ENCODE measurements at places on chromosomes 2 and 18.

GRCh38 chr2:12318427-12319057 lies 398.2 kb upstream of the TRIB2 start:
- no peak for DNase-seq

DNA sequence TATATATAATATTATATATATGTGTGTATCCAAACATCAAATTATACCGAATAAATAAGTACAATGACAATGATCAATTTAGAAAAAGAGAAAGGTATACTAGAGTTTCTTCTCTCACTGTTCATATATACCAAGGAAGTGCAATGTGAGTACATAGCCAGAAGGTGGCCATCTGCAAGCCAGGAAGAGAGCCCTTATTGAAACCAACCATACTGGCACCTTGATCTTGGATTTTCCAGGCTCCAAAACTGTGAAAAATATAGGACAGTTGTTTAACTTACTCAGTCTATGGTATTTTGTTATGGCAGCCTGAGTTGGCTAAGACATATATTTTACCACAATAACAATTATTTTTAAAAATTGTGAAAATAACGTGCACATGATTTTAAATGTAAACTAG lies 1490.2 kb upstream of the SLC39A10 start:
- DNase-seq = no peak

- DNase-seq = no peak
Measured at GRCh38 chr18:21534327-21534726, 66.2 kb downstream of the ESCO1 start.

GRCh38 chr2:223269386-223269785 lies 217.4 kb downstream of the KCNE4 start:
- no peak for DNase-seq

GRCh38 chr2:217444932-217445331 lies 557.9 kb downstream of the TNS1 start:
- no peak for DNase-seq

GRCh38 chr2:200913654-200914053 lies 24.5 kb downstream of the NIF3L1 start:
- no peak for DNase-seq

DNA sequence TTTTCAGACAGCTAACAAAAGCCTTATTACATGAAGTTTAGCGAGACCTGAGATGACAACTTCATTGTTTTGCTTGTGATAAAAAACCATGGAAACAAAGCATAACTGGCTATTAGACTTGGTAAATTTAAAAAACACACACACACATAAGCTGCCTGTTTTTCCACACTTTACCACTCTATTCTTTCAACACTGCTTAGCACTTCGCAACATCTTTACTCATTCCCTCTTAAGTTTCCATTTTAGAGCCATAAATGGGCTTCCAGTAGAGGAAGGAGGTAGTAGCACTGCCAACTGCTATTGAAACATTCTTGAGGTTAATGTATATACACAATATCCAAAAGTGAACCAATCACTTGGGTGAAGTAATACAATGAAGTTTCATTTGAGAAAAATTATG lies 54.1 kb downstream of the BAZ2B start:
- no peak for DNase-seq

- no peak for DNase-seq
Measured at GRCh38 chr2:34337735-34338134, 738.6 kb upstream of the FAM98A start.

DNA sequence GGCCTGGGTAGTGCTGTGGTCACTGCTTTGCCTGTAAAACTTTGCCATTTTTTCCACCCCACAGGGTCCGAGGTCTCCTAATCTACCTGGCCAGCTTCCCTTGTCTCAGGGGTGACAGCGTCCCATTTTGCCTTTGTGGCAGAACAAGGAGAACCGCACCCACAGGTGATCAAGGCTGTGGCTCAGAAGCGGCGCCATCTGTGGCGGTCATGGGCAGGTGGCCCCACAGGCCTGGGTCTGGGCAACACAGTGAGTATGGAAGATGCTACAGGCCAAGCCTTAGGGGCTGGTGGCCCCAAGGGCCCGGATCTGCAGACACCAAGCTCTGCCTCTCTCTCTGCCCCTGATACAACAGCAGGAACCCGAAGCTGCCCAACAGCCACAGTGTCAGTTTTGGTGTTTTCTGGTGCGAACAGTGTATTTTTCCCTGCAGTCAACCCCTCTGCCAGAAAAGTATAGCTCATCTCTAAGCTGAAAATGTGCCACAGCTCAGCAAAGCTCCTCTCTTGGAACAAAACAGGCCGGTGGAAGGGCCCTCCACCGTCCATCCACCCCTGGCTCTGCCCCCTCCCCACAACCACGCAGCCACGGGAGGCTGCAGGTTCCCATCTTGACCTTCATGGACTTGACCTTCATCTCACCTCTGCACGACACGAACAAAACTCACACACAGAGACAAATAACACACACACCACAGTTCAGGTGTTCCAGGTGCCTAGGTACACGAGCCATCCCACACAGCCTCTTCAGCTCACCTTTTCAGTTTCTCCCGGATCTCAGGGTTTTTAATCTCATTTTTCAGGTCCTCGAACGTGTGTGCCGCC lies 96.7 kb downstream of the PXDN start:
- no peak for DNase-seq

GRCh38 chr2:225117051-225117716 lies 74.9 kb upstream of the DOCK10 start:
- DNase-seq = no peak

DNA sequence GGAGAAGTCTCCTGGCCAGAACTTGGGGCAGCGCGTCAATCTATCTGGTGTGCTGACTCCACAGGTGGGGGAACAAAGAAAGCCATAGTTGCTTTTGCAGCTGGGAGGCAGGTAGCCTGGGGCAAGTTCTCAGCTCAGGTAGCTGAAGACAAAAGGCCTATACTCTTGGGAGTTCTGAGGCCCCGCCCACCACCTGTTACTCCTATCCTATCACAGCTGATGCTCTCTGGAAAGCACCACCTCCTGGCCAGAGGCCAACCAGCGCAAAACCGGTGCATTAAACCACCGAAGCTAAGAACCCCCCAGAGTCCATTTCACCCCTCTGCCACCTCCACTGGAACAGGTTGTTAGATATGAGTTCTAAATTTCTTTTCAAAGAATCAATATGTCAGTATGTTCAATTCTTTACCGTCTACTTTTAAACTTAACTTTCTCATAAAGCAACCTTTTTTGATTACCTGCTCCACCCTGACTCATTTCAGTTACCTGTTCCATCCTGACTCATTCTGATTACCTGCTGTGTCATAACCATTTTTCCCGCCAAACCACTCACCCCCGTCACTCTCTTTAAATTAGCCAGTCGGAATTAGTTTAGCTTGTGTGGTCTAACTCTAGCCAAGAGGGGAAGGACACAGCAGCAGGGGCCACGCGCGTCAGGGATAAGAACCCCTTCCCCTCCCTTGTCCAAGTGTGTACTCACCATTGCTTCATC lies 43.4 kb downstream of the UPP2 start:
- no peak for DNase-seq

GRCh38 chr2:126881591-126881990 lies 17.1 kb upstream of the TEX51 start:
- no peak for DNase-seq

GRCh38 chr2:217655651-217656050 lies 347.1 kb downstream of the TNS1 start:
- no peak for DNase-seq

- DNase-seq = no peak
Measured at GRCh38 chr18:44840058-44840790, 159.5 kb downstream of the SETBP1 start.

DNA sequence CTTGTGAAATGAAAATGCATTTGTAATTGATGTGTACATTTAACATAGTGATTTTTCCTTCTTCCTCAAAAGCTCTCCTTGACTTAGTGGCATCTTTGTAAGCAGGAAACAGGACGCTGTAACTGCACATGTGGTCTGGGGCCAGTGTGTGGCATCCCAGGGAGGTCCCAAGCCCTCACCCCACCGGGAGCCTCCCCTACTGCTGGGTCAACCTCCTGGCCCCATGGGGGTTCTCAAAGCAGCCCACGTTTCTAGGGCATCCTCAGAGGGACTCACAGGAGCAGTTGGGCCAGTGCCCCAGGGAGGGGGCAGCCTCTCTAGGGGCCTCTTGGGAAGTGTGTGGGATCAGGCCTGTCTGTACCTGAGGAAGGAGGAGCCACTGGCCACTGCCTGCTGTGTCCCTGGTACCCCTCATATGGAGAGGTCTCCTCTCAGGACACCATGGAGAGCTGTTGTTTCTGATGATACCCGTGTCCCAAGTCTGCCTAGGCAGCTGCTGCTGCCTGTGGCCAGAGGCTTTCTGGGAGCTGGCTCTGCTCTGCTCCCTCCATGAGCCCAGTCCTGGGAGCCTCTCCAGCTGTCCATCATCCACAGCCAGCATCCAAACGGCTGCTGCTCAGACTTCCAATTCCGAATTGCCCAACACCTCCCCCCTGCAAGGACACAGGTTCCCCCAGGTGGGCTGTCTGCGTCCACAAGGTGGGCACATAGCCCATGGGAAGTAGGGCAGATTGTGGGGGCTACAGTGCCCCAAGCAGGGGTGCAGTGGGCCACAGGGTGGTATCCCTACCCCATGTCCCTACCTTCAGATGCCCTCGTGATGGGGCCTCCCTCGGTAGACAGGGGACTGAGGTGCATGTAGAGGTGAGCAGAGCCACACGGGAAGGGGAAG lies 13.4 kb downstream of the ARHGEF4 start:
- DNase-seq = no peak

- DNase-seq = no peak
Measured at GRCh38 chr2:196309691-196310090, 138.3 kb upstream of the STK17B start.

DNA sequence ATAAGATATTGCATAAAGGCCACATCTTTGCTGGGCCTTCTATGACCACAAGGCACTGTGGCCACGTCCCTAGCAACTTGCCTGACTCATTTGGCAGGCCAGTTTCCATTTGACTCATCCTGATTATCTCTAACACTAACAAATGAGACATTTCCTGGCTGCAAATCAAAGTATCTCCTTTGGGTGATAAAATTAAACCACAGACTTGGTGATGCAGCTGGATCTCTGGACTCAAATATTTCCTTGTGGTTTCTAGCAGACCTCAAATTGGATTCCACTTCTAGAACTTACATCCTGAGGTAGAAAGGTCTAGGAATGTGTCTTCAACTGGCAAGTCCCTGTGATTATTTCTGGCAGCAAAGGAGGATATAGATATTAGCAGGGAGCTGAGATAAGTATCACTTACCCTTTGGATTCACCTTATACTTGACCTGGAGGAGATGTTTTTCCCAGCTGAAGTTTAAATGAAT lies 167.9 kb upstream of the NXPH2 start:
- DNase-seq = no peak

- DNase-seq = no peak
Measured at GRCh38 chr2:64111426-64111825, 32.8 kb downstream of the PELI1 start.

GRCh38 chr2:48541666-48542389 lies 11.9 kb downstream of the STON1 start:
- DNase-seq = no peak

DNA sequence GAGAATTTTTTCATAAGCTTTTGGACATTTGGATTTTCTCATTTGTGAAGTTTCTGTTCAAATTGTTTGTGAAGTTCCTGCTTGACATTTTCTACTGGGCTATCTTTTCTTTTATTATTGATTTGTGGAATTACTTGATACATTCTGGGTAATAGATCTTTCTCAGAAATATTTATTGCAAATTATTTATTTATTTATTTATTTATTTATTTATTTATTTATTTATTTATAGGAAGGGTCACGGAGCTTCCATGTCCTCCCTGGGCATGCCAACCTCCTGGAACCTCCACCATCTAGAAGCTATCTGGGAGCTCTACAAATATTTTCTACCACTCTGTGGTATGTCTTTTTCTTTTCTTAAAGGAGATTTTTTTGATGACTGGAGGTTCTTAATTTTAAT lies 25.7 kb upstream of the SERPINB7 start:
- DNase-seq = no peak

GRCh38 chr2:219437690-219438206 lies 3.1 kb downstream of the SPEG start:
- no peak for DNase-seq

DNA sequence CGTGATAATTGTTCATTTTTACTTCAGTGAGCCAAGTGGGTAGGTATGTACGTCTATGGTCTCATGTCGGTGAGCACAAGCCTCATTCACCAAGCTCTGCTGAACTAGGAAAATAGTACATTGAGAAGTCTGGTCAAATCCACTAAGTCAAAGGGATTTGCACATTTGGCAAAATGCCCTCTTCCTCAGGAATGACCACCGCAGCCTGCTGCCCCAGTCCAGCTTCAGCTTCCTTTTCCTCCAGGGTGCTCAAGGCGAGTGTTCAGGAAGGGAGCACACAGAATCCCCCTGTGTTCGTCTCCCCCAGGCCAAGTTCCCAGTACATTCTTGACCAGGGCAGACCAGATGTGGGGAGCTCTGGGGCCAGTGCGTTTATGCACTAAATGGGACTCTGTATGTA lies 23.0 kb downstream of the TCF7L1 start:
- no peak for DNase-seq

DNA sequence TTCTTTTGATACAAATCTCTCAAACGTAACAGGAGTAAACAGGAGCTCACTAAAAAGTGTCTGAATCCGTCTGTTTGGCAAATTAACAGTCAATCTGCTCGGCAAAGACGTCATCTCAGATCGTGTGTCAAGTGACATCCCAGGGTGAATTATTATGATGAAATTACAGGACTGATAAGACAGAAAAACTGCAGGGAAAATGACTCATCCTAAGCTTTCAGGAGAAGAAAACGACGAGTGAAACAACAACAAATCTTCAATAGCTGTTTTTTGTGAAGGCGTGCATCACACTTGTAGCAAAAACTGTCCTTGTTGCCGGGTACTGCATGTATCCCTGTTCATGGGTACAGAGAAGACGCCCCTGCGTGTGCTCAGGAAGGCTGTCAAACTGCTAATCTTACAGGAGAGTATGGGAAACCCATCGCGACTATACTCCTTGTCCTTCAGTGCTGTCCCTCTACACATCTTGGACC lies 24.9 kb downstream of the EPB41L3 start:
- no peak for DNase-seq

DNA sequence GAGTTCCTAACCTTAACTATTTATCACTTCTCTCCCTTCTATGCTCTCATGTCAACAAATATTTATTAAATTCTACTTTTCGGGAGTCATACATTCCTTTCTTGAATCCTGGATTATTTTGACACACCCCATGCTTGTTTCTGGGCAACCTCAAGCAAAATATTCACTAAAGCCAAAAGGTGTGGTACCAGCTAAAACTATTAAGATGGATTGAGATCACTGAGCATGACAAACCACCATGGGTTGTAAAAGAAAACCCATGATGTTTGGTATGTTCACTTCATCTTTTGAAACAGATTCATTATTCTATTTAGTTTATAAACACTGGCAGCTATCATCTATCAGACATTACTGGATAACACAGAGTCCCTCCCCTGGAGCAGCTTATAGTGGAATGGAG lies 32.5 kb downstream of the DPP4 start:
- DNase-seq = no peak

- DNase-seq = no peak
Measured at GRCh38 chr2:107729440-107729839, 97.3 kb upstream of the RGPD4 start.

- no peak for DNase-seq
Measured at GRCh38 chr2:151020411-151020810, 241.3 kb downstream of the RBM43 start.
